ELF-1 (cell line): ENCODE measurements at places on chromosomes 7 and 10.

GRCh38 chr10:60351191-60351853, 38.4 kb downstream of the ANK3 start:
- no peak for DNase-seq

DNA sequence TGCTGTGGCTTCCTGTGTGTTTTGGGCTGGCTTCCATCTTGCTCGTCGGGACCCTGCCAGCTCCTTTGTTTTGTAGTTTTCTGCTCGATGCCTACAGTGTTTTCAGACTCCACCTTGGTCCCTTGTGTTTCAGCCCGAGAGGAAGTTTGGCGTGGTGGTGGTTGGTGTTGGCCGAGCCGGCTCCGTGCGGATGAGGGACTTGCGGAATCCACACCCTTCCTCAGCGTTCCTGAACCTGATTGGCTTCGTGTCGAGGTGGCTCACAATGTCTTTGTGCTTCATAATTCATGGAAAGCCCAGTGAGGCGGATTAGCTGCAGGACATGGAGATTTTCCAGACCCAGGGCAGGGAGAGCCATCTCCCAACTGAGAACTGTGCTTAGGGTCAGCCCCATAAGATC, 29.3 kb downstream of the BLVRA start:
- DNase-seq: no peak

DNA sequence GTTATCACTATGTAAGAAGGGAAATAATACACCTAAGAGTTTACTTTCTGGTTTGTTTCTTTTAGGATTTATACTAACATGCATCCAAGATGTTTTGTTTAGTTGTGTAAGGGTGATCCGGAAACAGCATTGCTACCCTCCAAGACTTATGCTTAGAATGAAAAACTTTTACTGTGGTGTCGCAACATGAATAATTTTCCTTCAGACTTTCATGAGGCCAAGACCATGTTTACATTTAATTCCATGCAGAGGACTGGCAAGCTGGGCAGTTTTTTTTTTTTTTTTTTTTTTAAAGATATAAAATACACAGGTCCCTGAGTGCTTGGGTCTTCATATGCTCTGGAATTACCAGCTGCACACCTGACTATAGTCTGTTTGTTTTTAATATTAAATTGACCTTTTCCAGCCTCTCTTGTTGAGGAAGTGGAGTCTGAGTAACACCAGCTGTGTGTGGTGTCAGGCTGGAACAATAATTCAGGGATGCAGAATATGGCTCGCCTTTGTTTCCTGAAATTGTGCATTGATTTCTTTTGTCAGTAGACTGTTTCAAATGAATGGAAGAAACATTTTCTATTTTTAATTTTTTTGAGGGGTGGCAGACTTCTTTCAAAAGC, 81.7 kb downstream of the ST7 start:
- DNase-seq: no peak

DNA sequence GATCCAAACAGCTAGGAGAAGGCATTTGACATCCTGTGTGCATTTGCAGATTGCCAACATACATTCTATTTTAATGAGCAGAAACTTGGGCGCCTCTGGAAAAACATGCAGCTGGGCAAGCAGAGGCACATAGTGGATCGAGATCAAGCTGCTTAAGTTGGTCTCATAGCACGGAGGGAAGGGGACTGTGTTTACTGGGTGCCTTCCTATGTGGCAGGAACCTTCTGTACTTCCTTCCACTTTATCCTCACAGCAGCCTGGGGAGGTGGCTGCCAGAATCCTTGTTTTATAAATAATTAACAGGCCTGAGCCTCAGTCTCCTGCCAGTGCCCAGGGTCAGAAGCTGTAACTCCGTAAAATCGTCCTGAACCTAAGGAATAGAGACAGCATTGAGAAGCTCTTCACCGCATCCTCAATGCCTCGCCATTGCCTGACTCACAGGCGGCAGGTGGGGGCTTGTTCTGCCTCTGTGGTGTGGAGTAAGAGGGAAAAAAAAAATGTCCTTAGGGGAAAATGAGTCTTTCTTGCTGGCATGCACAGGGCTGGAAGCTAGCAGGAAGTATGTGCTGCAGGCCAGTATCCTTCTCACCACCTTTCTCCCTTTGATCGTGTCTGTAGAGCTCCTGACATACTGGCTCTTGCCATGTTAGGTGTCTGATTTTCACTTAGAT, 6.2 kb downstream of the VWA2 start:
- peak; percentile 45 for DNase-seq

DNA sequence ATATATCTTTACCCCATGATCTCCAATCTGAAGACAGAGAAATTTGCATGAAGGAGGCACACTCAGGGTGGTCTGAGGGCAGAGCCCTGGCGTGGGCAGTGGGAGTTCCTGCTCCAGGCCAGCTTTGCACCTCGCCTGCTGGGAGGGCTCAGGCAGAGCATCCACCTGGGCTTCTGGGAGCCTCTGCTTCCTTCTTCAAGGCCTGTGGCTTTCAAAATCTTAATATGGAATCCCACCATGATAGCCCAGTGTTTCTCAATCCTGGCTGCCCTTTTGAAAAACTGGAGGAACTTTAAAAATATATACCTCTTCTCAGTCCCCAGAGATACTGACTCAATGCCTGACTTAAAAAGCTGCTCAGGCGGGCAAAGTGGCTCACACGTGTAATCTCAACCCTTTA, 36.7 kb upstream of the PSAP start:
- no peak for DNase-seq

GRCh38 chr7:108348913-108349312, 107.3 kb downstream of the NRCAM start:
- DNase-seq: no peak

DNA sequence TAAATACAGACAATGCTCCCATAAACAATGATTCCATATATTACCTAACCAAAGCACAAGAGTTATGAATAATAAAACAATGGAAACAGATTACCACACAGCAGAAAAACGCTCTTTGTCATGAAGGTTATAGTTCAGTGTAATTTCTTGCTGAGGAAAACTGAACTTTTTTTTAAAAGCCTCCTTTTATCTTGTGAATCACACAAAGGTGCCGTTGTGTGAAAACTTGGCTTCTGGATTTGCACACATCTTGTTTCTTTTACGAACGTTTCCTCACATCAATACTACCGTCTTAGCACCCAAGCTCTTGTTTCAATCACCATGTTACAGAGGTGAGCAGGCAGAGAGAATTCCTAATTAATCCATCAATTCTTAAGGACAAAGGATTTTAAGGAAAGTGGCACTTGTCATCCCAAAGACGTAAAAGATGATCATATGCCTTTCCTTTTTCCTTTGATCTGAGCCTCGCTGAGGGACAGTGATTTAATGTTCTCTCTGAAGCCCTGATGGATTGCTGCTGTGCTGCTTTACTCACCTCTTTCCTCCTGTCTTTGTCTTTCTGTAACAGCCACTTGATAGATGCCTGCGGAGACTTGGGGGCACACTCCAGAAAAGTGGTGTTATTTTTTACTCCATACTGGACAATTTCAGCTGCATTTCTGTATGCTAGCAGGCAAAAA, 110.1 kb downstream of the CD36 start:
- DNase-seq: no peak

DNA sequence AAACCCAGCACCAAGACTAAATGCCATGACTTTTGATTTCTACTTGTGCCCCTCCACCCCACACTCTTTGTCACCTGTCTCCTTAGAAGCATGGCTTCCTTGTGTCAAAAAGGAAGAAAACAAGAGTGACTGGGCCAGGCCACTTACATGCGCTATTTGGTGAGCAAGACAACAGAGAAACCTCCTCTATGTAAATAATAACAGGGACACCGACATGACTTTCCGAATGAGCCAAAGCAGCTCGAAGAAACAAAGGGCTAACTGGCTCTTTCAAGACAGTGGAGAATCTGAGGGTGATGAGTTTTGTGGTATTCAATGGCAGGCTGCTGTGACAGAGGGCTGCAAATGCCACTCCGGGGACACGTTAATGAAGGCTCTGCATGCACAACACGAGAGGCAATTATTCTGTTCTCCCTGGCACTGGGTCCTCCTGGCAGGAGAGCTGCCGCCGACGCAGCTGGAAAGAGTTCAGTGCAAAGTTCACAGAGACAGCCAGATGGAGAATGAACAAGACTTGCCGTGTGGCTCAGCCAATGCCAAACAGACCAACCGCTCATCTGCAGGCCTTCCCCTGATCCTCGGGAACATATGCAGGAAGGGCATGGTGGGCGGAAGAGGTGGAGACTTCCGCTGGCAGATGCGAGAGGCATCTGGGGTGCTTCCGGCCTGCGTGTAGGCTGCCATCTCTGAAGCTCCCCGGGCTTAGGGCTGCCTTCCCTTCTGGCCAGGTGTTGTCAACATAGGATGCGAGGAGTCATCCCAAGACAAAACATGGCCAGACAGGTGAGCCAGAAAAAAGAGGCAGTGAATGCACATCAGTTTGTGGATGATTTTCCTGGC, 59.1 kb upstream of the SMNDC1 start:
- no peak for DNase-seq

- peak; percentile 15 for DNase-seq
Measured at GRCh38 chr10:4944841-4945240, 18.4 kb upstream of the AKR1C1 start.

DNA sequence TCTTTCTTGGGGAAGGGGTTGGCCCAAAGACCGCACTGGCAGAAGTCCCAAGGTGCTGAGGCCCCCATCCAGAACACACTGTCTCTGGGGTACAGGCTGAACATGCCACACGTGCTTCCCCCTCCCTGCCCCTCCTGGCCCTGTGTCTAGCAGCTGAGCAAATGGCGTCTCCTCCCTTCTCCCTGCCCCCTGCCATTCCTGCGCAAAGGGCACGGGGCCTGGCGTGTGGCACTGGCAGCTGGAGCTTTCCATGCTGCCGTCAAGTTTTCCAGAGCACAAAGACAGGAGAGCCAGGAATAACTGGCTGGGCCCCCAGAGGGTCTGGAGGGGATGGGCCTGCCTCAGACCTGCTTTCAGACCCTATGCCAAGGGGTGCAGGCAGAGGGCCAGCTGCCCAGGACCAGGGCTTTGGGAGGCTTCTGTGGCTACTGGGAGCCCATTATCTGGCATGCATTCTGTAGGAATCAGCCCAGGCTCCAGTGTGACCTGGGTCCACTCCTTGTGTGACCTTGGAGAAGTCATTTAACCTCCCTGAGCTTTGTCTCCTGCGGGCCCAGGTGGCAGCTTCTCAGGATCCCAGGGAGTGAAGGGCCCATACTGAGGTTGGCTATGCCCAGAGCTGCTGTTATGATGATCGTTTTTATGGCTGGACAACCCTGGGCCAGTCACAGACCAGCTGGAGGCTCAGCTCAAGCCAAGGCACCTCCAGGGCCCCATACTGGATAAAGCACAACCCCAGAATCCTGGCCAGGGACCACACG, 710 bp upstream of the LDB3 start:
- DNase-seq: no peak

DNA sequence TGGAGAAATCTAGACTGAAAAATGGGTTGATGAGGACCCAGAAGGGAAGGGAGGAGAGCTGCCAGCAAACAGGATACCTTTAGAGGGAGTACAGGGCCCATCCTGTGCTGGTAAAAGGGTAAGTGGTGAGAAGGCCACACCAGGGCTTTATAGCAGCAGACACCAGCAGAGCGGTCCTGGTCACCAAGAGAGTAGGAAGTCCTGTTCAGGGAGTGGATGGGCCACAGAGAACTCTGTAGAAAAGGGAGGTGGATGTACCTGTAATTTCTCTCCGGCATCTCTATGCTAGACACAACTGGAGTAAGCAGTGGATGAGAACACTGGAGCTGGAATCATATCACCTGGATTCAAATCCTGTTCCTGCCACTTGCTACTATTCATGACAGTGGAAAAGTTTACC, 867.2 kb downstream of the CCSER2 start:
- no peak for DNase-seq
